ENCODE measurements at places on chromosomes 11 and 22. TPM values are rescaled to one million over a fixed set of nuclear protein-coding genes. Genes with fewer than 3 reads are reported as not detected.
A peak's percentile ranks its signal among the peaks of the same experiment; 100 is the strongest.

The GAL3ST3 gene
- total RNA-seq = not detected

The FAM180B gene
- total RNA-seq = not detected

The P4HA3 gene
- not detected for total RNA-seq

- no peaks in the 10 kb centered on the region for H3K27me3 ChIP-seq
- no peak overlapping the region for H3K4me3 ChIP-seq
- no peak for DNase-seq
- no peaks in the 10 kb centered on the region for H3K4me1 ChIP-seq
- no peak overlapping the region for H3K27ac ChIP-seq
- no peaks in the 10 kb centered on the region for H3K36me3 ChIP-seq
Observed at GRCh38 chr11:125464270-125464662, 31.8 kb downstream of the FEZ1 start.

- H3K27me3 ChIP-seq = no peaks in the 10 kb centered on the region
- H3K4me1 ChIP-seq = no peaks in the 10 kb centered on the region
- H3K27ac ChIP-seq = no peak overlapping the region
- no peaks in the 10 kb centered on the region for H3K36me3 ChIP-seq
- DNase-seq = no peak
Observed at GRCh38 chr11:65254724-65255123, 7.0 kb upstream of the POLA2 start.

DNA sequence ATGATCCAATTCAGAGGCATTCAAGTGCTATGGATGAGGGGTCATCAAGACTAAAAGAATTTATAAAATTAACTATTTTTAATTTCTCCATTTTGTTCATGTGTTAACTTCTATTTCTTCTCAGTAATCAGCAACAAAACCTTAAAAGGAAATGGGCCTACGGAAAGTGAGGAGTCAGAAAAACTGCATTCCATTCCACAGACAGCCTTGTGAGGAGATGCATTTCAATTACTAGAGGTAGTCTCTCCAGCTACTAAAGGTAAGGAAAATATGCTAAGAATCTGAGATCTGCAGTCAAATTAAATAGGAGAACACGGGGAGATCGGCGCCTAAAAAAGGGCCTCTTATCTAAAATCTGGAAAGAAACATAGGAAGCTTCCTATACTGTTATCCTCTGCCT lies 661.7 kb downstream of the DLG2 start:
- no peaks in the 10 kb centered on the region for H3K36me3 ChIP-seq
- no peak overlapping the region for H3K4me3 ChIP-seq
- H3K27me3 ChIP-seq = no peaks in the 10 kb centered on the region
- H3K4me1 ChIP-seq = no peaks in the 10 kb centered on the region

GRCh38 chr11:71309611-71310010 lies 57.2 kb upstream of the SHANK2 start:
- DNase-seq = peak; percentile 15
- H3K4me1 ChIP-seq = no peaks in the 10 kb centered on the region
- no peaks in the 10 kb centered on the region for H3K27me3 ChIP-seq
- H3K27ac ChIP-seq = no peak overlapping the region

All from Peyer's patch (tissue), 4 donors.